ENCODE measurements at places on chromosomes 12 and 14.

DNA sequence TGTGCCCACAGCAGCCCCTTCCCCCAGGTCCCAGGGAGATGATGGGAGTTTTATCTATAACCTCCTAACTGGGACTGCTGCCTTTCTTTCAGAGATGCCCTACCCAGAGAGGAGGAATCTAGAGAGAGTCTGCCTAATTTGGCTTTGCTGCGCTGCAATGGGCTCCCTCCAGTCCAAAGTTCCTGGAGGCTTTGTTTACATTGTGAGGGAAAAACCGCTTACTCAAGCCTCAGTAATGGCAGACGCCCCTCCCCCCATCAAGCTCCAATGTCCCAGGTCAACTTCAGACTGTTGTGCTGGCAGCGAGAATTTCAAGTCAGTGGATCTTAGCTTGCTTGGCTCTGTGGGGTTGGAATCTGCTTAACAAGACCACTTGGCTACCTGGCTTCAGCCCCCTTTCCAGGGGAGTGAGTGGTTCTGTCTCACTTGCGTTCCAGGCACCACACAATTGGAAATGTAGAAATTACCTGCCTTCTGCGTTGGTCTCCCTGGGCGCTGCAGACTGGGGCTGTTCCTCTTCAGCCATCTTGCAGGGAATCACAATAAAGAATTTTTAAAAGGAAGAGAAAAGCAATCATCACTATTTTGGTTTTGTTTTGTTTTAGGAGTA, 262.5 kb downstream of the FOXG1 start:
- DNase-seq = peak; percentile 4

- no peak for DNase-seq
Observed at GRCh38 chr12:95184121-95184520, 33.1 kb downstream of the FGD6 start.

GRCh38 chr14:42961509-42961908, 1354.8 kb downstream of the LRFN5 start:
- no peak for DNase-seq

GRCh38 chr14:68377459-68377858, 415.4 kb downstream of the ZFP36L1 start:
- no peak for DNase-seq

DNA sequence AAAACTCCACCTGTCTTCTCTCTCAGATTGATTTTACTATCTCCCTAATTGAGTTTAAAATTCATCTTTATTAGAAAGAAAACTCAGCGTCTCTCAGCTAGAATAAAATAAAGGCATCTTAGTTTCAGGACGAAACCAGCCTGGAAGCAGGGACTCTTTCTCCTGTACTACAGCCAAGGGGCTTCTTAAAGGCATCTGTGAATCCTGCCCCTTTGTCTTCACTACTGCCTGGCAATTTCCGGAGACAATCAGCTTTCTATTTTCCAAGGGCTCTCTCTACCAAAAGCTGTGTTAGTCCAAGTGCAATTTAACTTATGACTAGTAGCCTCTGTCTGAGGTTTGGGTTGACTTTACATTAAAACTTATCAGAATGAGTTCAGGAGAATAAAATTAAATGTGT, 623.3 kb upstream of the FOXG1 start:
- no peak for DNase-seq

DNA sequence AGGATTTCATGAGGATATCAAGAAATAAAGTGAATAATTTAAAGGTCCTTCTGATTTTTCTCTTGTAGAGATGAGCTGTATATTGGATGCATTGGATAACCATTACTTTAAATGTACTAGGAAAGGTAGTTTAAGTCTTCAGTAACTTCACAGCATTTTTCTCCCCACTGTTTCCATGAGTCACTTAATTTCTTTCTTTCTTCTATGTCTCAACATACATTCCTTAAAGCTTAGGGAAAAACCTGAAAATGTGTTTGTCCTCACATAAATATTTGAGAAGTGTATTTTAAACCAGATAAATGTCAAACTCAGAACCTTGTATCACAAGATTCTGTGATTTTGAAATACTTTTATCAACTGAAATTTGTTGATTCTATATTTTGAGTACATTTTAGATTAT, 1970.2 kb upstream of the FLRT2 start:
- DNase-seq = peak; percentile 8

DNA sequence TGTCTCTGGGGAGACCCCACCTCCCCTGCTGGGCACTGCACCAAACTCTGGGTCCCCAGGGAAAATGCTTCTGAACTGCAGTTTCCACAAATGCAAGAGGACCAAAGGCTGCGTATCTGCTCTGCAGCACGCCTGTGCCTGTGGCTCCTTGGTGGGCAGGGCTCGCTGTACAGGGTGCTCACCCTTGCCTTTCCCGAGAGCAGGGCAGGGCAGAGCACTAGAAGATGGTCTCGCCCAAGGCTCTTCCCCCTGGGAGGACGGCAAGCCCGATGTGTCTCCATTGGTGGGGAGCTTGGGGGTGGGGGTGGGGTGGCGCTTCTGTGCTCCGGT, 175.3 kb upstream of the RTL1 start:
- no peak for DNase-seq

- DNase-seq = no peak
Observed at GRCh38 chr14:105488781-105489541, 2.1 kb upstream of the TEDC1 start.

- DNase-seq = peak; percentile 68
Observed at GRCh38 chr12:5588176-5588575, 156.3 kb downstream of the NTF3 start.

DNA sequence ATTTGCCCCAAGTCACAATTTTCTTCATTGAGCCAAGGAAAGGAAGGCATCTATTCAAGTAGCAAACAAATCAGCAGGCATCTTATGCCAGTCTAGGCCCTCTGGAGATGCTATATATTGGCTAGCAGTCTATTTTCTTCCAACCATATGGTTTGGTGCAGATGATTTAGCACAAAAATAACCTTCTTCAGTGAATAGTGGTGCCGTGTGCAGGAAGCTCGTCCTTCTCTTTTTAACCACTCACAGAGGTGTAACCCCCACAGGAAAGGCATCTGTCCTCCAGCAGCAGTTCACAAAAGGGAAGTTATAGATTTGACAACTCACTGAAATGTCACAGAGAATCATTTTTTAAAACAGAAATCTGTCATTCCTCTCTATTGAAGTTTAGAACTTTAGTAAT, 445.7 kb upstream of the SYT1 start:
- no peak for DNase-seq

DNA sequence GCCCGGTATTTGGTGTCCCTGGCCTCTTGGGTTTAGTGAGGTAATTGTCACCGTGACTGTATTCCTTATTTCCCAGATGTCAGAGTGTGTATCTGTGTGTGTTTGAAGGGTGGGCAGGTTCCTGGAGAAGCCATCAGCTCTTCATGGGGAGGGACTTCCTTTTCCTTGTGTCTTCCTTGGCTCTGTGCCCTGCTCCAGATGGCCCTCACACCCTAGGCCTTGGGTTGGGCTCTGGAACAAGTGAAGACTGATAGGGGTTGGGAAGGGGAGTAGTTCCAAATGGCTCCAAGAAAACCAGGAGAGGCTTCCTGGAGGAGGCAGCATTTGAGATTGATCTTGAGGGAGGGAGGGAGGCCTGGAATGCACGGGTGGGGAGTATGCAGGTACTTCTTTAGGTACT, 43.8 kb upstream of the PRIMA1 start:
- no peak for DNase-seq

DNA sequence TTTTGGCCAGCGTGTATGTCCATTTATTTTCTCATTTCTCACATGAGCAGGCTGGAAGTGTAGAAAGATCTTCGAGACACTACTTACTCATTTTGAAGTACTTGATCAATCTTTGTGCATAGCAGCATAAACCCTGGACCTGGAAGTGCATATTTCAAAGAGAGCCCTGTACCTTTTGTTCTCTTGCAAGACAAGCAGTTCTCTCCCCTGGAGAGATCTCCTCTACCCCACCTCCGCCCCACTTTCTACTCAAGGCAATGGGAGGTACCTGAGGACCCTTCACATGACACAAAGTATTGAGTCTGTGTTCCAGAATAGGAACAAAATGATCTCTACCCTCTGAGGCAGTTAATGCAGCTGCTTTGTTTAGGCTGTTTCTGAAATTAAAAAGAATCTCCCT, 27.4 kb upstream of the RASSF3 start:
- DNase-seq = no peak
